ENCODE measurements at places on chromosomes 6 and 20.
A peak's percentile ranks its signal among the peaks of the same experiment; 100 is the strongest.

- no peak for DNase-seq
Measured at GRCh38 chr6:83417880-83418663, 12.8 kb downstream of the ME1 start.

DNA sequence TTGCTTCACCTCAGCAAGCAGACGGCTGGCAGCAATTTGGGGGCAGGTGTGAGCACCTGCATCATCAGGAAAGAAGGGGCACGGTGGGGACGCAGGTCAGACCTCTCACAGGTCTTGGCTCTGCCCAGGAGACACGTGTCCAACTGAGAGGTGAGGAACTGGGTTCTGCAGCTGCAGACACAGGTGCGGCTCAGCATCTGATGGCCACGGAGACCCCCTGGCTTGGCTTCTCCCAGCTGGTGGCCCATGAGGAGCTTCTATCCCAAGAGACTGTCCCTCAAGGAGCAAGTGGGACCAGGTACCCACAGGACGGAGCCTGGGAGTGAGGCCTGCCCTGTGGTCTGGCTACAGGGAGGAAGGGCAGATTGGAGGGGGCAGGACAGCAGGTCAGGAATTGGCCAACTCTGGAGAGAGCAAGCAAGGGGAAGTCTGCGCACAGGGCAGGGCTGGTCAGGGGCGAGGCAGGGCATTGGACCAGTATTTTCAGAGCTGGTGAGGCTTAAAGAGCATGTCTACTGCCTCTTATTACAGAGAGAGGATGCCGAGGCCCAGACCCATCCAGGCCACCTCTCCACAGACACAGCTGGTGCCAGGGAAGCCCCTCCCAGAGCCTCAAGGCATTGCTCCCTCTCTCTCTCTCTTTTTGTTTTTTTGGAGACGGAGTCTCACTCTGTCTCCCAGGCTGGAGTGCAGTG is 4.2 kb downstream of the STMN3 start:
- DNase-seq: no peak

DNA sequence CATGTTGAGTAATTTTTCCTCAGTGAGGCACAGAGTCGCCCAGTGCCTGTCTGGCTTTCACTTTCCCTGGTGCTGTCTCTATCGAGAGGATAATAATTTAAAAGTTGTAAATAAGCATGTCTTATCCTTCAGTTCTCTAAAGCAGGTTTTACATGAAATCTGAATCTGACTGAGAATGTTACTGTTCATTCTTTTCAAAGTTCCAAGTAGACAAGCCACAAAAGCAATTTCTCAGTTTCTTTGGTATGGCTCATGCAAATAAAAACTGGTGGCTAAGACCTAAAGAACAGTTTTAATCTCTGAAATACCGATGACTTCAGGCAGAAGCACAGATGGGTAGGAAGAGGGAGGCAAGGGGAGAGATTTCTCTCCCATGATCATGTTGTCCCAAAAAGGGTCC is 87.6 kb upstream of the GCM1 start:
- DNase-seq: no peak

DNA sequence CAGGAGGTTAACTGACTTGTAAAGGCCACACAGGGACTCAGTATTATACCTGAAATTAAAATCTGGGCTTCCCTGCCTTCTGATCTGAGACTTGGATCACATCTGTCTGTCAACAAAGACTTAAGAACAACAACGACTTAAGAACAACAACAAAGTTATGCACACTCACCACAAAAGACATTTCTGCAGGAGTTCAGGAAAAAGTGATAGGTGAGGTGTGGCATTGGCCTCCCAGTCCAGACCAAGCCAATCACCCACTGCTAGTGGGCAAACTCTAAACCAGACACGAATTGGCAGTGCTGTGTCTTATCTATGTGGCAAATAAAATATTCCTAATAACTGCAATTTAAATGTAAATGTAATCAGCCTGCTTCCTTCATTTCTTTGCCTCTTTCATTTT is 61.3 kb downstream of the PRDM1 start:
- DNase-seq: no peak

GRCh38 chr6:127263481-127263880 is 3.2 kb upstream of the RNF146 start:
- no peak for DNase-seq

DNA sequence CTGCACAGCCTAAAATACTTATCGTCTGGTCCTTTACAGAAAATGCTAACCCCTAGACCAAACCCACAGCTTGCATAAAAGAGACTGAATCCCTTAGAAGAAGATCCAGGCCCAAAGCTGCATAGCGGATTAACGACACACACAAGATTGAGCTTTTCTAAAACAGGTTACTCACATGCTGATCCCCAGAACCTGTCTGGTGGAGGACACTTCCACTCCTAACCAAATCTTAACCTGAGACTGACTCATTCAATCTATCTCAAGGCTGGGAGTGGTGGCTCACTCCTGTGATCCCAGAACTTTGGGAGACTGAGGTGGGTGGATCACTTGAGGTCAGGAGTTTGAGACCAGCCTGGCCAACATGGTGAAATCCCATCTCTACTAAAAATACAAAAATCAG is 2.8 kb upstream of the SLPI start:
- no peak for DNase-seq

GRCh38 chr6:89956182-89956581 is 61.9 kb downstream of the GJA10 start:
- peak; percentile 44 for DNase-seq

DNA sequence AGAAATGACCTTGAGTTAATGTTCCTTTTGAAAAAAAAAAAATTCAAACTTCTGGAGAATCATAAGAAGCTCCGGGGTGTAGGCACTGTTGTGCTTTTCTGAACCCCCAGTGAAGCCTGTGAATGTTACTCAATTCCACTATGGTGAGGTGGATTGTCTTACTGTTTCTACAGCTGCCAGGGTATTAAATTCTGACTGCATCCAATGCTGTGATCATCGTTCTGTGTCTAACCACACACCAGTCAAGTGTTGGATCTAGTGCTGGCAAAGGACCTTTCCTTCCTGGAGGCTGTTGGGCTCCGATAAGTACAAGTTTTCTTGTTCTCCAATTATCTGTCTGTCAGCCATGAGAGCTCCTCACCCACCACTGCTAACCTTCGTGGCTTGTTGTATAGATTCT is 162.0 kb upstream of the EPHA7 start:
- DNase-seq: no peak

DNA sequence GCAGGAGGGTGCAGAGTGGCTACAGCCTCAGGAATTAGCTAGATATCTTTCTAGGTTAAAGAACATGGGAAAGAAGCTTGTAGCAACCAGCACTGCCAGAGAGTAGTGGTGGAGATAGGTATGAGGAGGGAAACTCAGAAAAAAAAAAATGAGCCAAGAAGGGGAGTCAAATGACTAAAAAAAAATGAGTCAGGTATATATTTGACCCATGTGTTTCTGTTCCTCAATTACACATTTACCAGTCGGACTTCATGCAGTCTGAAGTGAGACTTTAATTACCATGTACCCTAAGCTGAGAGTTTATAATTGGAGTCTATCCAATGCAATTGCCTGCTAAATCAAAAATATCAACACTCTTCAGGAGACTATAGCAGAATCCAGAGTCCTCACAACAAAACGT is 964.6 kb downstream of the HACE1 start:
- DNase-seq: no peak

DNA sequence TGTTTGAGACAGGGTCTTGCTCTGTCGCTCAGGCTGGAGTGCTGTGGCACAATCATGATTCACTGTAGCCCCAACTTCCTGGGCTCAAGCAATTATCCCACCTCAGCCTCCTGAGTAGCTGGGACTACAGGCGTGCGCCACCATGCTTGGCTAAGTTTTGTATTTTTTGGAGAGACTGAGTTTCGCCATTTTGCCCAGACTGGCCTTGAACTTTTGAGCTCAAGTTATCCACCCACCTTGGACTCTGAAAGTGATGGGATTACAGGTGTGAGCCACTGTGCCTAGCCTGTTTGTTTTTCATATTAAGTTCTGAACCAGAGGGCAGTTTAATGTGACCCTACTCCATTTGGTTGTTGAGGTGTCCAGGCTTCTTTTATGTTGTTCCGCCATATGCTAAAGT is 194.8 kb downstream of the PLCB1 start:
- DNase-seq: no peak

GRCh38 chr20:62401331-62401779 is 5.7 kb downstream of the CABLES2 start:
- DNase-seq: no peak

- no peak for DNase-seq
Measured at GRCh38 chr6:161429921-161430490, 156.1 kb upstream of the AGPAT4 start.

GRCh38 chr6:132643547-132643946 is 15.4 kb downstream of the TAAR1 start:
- no peak for DNase-seq

GRCh38 chr6:86856937-86857563 is 80.3 kb upstream of the HTR1E start:
- DNase-seq: no peak

- no peak for DNase-seq
Measured at GRCh38 chr6:142518126-142518525, 216.3 kb downstream of the ADGRG6 start.

- DNase-seq: no peak
Measured at GRCh38 chr6:13425270-13425873, 62.0 kb downstream of the GFOD1 start.

DNA sequence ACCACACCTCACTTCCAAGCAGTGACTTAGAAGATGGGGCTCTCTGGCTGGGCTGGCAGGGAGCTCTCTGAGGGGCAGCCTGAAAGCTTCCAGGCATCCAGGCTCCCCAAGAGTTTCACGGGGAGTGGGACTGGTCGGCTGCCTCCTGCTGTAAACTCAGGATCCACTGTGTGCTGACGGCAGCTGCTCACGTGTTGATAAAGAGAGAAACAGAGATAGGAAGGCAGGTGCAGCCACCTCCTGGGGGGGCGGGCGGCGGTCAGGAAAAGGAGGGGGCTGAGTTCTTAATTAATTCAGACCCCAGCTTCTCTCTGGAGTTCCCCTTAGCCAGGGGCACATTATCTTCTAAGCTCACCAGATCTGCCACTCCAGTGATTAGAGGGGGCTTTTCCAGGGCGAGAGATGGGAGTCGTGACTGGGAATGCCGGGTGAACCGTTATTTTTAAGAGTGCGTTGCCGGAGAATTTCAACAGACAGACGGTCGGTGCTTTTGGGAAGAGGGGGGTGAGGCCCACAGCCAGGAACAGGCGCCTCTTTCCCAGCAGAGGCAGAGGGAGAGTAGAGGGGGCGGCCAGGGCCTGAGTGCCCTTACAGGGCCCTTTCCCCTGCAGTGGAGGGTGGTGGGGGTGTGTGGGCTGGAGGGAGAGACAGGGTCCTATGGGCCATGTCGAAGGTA is 70.9 kb downstream of the CD40 start:
- DNase-seq: no peak

GRCh38 chr20:35561268-35561667 is 19.4 kb downstream of the ERGIC3 start:
- DNase-seq: no peak

GRCh38 chr20:46720776-46721425 is 11.5 kb downstream of the SLC2A10 start:
- DNase-seq: no peak

DNA sequence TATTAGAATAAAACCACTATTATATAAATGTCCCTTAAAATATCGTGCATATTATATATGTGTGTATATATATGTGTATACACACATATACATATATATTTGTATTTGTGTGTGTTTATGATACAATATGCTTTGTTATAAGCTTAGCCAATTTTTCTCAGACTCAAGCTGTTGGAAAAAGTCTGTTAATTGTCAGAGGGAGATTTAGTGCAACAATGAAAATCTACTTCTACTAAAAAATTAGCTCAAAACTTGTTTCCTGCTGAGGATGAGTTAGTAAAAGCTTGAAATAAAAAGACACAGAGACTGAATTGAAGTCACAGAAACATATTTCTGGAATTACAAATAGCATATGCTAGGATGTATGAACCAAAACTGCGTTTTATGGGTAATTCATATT is 79.4 kb downstream of the ADGRG6 start:
- DNase-seq: no peak

DNA sequence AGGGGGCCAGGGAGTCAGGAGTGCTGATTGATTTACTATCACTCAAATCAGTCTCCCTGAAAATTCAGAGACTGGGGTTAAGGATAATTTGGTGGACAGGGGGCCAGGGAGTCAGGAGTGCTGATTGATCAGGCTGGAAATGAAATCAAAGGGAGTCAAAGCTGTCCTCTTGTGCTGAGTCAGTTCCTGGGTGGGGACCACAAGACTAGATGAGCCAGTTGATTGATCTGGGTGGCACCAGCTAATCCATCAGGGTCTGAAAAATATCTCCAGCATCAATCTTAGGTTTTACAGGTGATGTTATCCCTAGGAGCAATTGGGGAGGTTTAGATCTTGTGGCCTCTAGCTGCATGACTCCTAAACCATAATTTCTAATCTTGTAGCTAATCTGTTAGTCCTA is 6.1 kb upstream of the AFG1L start:
- no peak for DNase-seq

DNA sequence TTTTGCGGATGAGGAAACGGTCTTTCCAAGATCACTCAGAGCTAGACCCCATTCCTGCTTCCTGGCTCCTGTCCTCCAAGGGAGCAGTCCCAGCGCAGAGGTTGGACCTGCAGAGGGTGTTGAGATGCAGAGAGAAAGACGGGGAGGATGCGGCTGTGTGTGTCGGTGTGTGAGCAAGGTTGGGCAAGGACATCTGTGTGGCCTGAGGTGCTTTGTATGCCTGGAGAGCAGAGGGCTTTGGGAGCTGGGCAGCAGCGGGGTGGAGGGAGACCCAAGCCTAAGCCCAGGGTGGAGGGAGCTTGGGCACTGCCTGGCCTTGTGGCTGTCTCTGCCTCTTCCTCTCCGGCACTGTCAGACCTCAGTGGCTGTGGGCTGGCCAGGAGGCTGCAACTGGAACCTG is 147.4 kb upstream of the RNF24 start:
- DNase-seq: no peak

GRCh38 chr6:11586536-11586935 is 49.0 kb downstream of the TMEM170B start:
- no peak for DNase-seq

- DNase-seq: no peak
Measured at GRCh38 chr20:35018590-35019371, 63.1 kb downstream of the MYH7B start.

GRCh38 chr6:124557873-124558272 is 404.4 kb upstream of the RNF217 start:
- no peak for DNase-seq

- no peak for DNase-seq
Measured at GRCh38 chr6:47804821-47805220, 23.0 kb downstream of the OPN5 start.

DNA sequence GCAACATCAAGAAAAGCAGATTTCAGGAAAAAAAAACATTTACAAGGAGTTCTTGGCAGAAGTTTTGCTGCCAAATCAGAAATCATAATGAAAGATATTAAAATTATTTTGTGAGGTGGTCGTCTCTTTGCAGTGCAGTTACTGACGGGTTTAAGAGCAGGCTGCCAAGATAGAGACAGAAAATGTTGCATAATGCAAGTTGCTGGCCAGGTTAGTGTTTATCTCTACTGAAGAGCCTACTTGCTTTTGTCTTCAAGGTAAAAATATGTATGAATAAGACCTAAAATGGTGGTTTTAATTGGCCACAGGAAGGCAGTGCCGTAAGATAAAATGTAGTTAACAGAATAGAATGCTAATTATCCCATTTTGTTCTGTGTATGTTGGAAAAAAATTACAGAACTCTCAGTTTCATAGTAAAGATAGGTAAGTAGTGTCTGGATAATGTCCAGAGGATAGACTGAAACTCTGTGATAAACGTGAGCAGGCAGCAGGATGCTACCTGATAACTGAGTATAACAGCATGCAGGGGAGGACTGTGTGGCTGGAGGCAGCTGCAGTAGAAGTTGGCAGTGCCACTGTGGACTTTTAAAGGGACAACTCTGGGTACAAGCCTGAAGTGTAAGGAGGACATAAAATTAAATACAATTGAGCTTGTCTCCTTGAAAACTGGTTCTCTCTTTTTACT is 13.9 kb downstream of the FOXO3 start:
- DNase-seq: no peak

GRCh38 chr20:54346276-54346675 is 129.1 kb upstream of the DOK5 start:
- no peak for DNase-seq

Measured in stimulated activated CD4-positive, alpha-beta T cell treated with anti-CD3 and anti-CD28 coated beads, TNF-alpha, amount 100 ng/mL, for 48 hours (primary cell).